D341Med (cell line): ENCODE measurements at places on chromosomes 2 and 18.

- no peak for DNase-seq
These were observed 333.1 kb upstream of the HNRNPA3 start for GRCh38 chr2:176879426-176879995.

GRCh38 chr18:32695534-32695933, 77.3 kb downstream of the KLHL14 start:
- DNase-seq, result no peak

DNA sequence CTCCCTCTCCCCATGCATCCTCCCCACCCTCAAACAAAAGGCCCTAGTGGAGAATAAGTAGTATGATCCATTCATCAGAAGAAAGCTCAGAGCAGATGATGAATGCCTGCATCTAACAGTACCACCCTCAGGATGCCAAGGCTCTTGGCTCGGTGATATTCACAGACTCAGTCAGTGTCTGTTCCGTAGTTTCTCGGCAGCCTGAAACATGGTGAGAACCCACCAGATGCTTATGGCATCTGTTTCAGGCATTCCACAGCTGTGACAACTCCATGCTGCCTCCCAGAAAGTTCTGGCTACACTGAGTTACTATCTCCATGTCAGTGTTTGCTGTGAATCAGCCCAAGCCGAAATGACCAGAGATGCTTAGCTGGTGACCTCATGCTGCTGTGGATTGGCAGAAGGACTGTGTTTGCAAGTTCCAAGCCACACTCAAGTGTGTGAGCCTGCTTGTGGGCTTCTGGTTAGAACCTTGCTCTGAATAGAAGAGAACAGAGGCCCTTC, 83.9 kb downstream of the WDSUB1 start:
- no peak for DNase-seq

- peak; percentile 79 for DNase-seq
These were observed 55.5 kb downstream of the PIGN start for GRCh38 chr18:62131301-62131909.

DNA sequence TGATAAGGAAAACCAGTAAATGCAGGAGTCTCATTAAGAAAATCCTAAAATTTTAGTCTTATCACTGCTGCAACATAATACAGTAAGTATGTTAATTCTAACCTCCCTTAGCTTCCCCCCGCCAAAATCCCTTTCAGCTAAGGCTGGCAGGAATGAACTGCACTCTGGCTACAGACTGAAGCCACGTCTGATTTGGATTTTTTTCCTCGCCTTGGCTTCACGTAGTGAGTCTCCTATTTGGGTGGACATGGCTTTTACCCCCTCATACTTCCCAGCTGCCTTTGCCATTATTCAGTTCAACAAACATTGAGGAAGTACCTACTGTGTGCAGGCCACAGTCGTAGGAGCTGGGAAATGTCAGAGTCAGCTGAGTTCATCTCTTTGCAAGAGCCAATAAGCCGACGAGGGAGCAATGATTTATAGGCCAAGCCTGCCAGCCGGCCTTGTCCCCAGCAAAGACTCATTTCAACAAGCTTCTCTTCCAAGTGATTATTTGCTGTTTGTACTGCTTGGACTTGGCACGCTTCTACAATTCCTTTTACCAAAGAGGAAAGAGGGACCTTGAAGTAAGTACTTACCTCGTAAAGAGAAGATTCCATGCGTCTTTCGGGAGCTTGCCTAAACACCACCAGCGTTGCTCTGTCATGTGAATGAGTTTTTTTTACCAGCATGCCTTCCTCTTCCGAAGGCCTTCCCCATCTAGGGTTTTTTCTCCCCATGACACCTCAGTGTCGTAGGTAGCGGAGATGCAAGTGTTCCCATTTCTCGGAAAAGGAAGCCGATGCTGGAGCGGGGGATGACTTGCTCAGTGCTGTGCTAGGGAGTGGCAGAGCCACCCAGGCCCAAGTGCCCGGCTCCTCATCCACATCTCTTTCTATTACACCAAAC, 138.6 kb downstream of the KLHL29 start:
- DNase-seq, result no peak

GRCh38 chr2:187842978-187843847, 289.0 kb upstream of the TFPI start:
- DNase-seq, result peak; percentile 21

GRCh38 chr2:147647816-147648215, 197.0 kb upstream of the ACVR2A start:
- no peak for DNase-seq
